ENCODE measurements at places on chromosomes 7 and 10.

DNA sequence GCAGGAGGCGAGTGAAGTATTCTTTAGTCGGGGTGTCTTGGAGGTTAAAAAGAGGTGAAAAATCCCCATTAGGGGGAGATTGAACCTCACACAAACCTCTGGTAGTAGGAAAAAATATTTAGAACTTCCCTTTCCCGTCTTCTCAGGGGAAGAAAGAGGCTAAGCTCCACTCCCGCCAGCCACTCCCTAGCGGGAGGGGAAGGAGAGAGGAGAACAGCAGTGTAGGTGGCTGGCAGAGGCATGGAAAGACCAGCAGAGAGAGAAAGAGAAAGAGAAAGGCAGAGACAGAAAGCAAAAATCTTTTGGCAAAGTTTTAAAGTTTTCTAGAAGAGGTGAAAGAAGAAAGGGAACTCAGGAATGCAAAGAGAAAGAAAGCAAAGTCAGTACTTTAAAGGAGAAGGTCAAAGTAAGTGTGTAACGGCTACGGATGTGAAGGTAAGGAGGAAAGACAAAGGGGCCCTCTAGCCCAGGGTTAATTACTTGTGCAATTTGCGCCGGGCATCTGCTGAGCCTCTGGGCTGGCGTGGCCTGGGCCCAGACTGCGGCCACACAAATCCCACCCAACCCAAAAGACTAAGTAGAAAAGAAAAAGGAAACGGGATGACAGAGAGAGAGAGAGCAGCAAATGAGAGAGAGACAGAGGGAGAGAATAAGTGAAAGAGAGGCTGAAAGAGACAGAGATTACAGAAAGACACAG is 72.3 kb upstream of the ZNF746 start:
- no peak for DNase-seq

GRCh38 chr10:4767033-4767814 is 58.8 kb upstream of the AKR1E2 start:
- no peak for DNase-seq

- DNase-seq, result no peak
Observed at GRCh38 chr7:927031-927671, 27.3 kb downstream of the ADAP1 start.

- no peak for DNase-seq
Observed at GRCh38 chr7:51645702-51646298, 329.2 kb upstream of the COBL start.

GRCh38 chr7:99375070-99375807 is 709 bp downstream of the ARPC1B start:
- DNase-seq, result no peak
